Calu3 (cell line): ENCODE measurements at places on chromosomes 1 and 21.

GRCh38 chr21:31557421-31558188, 101.9 kb upstream of the SOD1 start:
- DNase-seq = no peak

- peak; percentile 12 for DNase-seq
These were observed at the start of gene RXRG for GRCh38 chr1:165444897-165445370. TSS of gene RXRG (minus strand) at chr1:165445126. CDS start at chr1:165444893, 233 bp downstream.

DNA sequence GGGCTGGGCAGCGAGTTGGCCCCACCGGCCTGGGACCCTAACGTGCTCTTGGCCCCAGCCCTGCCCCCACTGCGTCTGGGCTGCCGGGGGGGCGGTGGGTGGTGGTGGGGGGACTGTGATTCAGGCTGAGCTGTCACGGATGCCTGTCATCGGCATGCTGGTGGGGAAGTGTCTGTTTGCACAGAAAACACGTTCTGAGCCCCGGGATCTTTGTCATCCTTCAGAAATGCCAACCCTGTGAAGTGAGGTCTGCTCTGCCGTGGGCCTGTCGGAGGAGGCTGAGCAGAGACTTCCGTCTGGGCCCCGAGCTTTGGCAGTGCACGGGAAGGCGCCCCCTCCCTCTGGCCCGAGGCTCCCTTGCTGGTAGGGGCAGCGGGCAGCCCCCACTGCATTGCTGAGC, 24.3 kb upstream of the PLCH2 start:
- peak; percentile 12 for DNase-seq

GRCh38 chr1:180154003-180154324, 705 bp upstream of the QSOX1 start:
- no peak for DNase-seq

- DNase-seq = no peak
These were observed 3.8 kb downstream of the ZNF644 start for GRCh38 chr1:91018006-91018405.

GRCh38 chr1:197915862-197916499, 1.2 kb upstream of the LHX9 start:
- peak; percentile 88 for DNase-seq
